HS-27A (cell line): ENCODE measurements at places on chromosomes 4 and X.

GRCh38 chr4:189299706-189300105 is 641.0 kb upstream of the FRG1 start:
- no peak for DNase-seq

DNA sequence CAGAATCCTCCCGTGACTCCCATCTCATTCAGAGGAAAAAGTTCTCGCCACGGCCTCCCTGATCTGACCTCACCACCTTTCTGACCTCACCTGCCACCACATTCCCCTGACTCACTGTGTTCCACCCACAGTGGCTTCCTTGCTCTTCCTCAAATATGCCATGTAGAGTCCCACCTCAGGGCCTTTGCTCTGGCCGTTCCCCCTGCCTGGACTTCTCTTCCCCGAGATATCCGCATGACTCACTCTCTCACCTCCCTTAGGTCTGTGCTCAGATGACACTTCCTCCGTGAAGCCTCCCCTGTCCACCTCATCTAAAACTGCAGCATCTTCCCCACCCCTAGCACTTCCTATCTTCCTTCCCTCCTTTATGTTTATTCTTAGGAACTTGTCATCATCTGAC is 7.2 kb upstream of the TSPYL2 start:
- no peak for DNase-seq

GRCh38 chrX:151393514-151393913 is 3.5 kb upstream of the VMA21 start:
- no peak for DNase-seq

GRCh38 chrX:15345976-15346375 is 10.7 kb upstream of the PIGA start:
- no peak for DNase-seq

GRCh38 chrX:283115-283845 is 2.1 kb downstream of the PLCXD1 start:
- DNase-seq: peak; percentile 59

DNA sequence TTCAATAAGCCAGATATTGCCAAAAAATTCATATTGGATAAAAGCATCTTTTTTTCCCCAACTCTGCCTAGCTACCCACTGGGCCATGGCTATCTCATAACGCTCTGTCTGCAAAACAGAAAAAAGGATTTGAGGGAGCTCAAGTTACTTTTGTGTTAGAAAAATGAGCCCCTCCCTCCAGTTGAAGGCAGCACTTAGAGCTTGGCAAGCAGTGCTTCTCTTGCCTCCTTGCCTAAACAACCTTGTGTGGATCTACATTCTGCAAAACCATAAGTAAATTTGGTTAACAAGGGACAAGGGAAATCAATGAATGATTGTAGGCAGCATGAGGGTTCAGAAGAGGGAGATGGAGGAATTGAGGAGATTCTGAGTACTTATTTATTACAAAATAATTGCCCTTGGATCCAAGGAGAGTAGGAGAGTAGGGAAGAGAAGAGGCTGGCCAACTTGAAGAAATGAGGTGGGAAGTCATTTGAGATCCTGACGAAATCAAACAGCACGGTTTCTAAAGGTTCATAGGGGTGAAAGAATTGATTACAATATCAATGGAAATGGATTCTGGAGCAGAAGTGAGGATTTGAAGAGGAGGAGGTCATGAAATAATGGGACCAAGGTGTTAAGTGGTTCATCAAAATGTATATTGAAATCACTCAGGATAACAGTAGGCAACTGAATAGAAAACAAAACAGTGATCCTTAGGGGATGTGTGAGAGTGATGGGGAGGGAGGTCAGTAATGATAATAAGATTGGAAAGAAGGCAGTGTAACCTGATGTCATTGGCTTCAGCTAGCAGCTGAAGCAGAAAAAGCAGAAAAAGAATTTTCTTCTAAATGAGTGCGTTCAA is 434.8 kb upstream of the IGFBP7 start:
- no peak for DNase-seq

DNA sequence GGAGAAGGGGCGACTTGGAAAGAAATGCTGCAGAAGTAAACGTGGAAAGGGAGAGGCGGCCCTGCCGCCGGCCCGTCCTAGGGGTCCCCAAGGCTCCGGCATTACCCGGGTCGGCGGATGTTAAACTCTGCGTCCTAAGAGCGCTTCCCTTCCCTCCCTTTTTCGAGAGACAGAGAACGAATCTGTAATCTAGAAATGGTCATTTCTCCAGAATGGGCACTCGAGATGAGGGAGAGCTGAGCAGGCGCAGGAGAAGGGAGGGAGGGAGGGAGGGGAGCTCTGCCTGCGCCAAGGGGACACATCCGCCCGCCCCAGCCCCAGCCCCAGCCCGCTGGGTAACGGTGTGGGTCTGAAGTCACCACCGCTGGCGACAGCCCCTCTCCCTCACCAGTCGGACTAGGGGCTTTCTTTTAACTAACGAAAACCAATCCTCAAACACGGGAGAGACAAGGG is 1.7 kb downstream of the HCFC1 start:
- DNase-seq: no peak

GRCh38 chr4:2078584-2078983 is 19.5 kb downstream of the NAT8L start:
- DNase-seq: no peak

GRCh38 chr4:107736924-107737448 is 17.0 kb upstream of the PAPSS1 start:
- no peak for DNase-seq

DNA sequence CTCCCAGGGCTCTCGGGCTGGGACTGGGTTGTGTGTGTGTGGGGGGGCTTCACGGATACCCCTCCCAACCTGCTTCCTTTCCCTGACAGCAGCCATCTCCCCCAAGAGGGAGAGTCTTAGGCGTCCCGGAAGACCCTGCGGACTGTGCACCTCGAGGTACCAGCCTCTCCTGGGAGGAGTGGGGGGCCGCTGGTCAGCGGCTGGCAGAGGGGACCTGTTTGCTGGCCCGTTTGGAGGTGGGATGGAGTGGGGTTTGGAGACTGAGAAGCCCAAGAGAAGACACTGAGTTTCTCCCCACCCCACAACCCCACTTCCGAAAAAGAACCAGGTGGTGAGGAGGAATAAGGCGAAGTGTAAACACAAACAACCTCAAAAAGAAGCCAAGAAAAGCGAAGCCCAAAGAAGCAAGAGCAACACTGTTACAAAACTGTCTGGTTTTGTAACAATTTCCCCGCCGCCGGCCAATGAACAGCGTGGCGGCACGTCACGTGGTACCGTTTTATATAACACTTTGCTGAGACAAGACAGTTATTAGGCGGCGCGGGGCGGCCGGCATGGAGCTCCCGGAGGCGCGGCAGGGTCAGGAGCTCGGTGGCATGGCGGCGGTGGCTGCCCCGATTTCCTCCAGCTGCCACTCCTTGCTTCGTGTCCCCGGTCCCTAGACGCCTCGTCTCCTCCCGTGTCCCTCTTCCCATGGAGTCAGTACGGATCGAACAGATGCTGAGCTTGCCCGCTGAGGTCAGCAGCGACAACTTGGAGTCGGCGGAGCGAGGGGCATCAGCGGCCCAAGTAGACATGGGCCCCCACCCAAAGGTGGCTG is at the start of gene LONRF3:
Gene LONRF3 (plus strand): TSS at position 531 of the 820 bp plus-strand sequence. CDS start 163 bp downstream, at position 694.
- DNase-seq: peak; percentile 36

- DNase-seq: no peak
Observed at GRCh38 chrX:23964191-23964590, 56.4 kb downstream of the CXorf58 start.

DNA sequence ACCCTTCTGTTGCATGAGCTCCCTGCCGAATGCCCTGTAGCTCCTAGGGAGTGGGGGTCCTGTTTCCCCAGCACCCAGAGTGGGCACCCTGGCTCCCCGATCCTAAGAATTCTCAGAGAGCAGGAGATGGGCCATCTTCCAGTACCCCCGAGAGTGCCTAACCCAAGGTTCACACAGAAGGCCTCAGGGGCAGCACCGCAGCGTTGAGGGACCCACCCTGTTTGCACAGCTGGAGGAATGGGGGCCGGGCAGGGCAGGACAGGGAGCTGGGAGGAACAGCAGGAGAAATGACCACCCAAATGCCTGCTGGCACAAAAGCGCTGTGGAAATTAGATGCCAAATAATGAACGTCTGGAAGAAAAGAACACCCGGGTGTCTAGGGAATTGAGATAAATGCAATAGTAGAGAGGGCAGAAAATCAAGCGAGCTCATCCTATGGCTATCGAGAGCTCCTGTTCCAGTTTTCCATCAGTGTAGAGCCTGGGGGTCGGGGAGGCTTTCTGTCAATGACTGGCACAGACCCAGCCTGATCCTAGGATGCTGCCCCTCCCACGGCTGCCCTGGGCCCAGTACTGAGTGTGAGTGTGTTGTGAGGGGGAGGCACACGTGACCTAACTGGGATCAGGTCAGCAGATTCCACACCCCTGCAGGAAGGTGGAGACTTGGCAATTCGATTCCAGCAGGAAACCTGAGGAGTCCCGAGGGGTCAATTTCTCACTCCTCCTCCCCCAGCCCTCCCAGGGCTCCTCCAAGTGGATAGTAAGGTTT is 25.7 kb downstream of the SEPTIN6 start:
- DNase-seq: no peak

GRCh38 chr4:130073145-130073790 is 977.3 kb downstream of the C4orf33 start:
- no peak for DNase-seq

DNA sequence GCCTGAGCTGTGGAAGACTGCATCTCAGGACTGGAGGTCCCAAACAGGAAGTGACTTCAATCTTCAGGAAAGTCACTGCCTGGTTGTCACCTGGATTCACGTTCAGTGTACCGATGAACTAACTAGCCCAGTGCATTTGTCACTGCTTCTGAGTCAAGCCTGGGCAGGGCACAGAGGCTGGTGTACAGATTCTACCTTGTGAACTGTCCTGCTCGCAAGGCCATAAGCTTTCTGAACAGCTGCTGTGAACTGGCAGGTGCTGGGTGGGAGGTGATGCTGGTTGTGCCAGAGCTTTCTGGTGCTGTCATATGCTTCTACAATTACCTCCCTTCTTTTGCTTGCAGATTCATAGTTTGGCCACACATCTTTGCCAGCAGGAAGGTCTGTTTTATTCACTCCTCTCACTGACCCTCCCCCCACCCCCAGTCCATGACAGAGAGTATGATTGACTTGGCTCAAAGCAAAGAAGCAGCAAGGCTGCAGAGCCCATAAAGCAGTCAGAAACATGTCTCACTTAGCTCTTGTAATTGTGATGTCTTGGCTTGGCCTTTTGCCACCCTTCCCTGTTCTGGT is 40.5 kb downstream of the ZCCHC12 start:
- DNase-seq: no peak

DNA sequence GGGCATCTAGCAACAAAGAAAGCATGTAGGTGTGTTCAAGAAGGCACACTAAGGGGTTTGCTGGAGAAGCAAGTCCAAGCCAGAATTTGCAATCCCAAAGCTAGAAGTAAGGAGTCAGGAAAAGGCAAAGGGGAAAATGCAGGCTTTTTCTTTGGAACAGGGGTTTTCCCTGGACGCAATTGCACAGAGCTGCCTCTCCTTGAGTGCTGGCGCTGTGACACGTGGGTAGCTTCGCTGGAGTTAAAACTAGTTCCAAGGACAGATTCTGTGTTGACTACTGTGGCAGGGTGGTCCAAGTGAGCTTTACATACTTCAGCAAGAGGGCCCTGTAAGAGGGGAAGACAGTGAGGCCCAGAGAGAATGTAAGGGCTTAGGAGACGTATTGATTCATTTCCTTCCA is 277.1 kb downstream of the ADGRA3 start:
- DNase-seq: no peak

DNA sequence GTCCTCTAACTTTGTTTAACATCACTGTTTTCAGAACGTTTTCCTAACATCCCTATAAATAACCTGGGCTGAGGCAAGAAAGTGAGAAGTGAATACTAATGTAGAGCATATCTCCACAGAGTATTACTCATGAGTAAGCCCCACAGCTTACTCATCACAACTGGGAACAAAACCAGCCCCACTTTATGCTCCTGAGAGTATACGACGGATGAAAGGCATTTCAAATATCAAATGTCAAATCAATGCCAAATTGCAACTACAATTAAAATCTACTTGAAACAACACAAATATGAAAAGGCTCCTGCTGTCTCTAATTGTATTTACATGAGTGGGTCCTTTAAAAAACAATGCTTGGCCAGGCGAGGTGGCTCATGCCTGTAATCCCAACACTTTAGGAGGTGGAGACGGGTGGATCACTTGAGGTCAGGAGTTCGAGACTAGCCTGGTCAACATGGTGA is 41.2 kb downstream of the SH3RF1 start:
- no peak for DNase-seq

DNA sequence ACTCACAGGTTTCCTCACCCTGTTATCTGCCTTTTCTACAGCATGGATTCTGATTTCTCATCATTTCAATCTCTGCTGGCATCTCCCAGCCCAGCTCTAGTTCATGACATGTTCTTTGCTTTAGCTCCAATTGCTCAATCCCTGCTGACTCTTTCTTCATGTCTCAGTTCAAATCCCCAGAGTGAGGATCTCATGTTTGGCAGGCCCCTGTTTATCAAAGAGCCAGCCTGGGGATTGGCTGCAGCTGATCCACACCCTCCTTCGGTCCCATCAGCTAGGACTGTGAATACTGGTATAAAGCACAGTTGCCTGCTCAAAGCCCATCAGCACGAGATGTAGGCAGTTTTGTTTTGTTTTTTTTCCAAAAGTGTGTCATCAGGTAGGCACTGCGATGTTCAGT is 14.4 kb upstream of the CC2D2A start:
- DNase-seq: no peak

GRCh38 chr4:141660880-141661279 is 24.5 kb downstream of the IL15 start:
- DNase-seq: no peak

DNA sequence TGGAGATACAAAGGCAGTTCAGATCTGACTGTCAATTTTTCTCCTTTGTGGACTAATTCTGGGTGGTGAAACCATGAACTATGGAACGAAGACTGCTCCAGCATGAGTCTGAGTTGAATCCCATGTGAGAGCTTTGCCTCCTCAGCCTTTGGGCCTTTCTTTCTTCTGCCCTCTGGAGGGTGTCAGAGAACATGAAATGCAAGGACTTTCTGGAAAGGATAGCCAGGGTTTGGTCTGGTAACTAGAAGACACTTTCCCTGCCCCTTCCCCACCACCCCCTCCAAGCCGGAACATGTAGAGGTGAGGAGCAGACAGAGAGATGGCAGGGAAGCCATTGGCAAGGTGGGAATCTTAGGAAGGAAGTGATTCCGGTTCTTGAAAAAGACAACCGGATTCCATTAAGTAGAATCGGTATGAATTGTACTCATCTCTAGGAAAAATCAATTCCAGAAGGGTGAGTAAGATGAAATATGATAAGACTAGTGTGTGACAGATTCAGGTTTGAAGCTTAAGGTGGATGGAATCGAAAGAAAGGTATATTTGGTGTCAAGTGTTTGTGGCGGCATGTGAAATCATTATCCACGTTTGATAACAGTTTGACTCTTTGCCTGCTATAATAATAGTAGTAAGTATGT is 19.0 kb downstream of the FHL1 start:
- DNase-seq: no peak

- DNase-seq: no peak
Observed at GRCh38 chr4:40194602-40195161, 2.1 kb upstream of the RHOH start.

DNA sequence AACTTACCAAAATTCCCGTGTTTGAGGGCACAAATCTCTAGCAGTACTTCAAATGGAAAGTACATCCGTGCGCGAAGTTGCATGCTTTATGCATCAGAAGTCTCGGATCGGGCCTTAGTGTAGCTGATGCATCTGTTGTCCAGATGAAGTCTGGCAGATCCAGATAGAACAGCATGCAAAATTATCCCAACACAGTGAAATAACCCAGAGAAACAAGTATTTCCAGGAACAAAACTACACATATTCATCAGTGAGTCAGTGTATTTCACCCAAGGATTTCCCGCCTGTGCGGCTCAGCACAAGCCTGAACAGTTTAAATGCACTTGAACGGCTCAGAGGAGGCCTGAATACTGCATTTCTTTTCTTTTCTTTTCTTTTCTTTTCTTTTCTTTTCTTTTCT is 27.4 kb upstream of the CLDN24 start:
- DNase-seq: no peak

GRCh38 chr4:109921384-109921808 is 8.7 kb downstream of the EGF start:
- DNase-seq: peak; percentile 76
